ENCODE measurements at places on chromosomes 12 and 14.

GRCh38 chr12:93514853-93515252 lies 47.5 kb downstream of the MRPL42 start:
- DNase-seq, result no peak

DNA sequence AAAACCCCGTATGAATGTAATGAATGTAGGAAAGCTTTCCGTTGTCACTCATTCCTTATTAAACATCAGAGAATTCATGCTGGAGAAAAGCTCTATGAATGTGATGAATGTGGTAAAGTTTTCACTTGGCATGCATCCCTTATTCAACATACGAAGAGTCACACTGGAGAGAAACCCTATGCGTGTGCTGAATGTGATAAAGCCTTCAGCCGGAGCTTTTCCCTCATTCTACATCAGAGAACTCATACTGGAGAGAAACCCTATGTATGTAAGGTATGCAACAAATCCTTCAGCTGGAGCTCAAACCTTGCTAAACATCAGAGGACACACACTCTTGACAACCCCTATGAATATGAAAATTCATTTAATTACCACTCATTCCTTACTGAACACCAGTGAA lies 23.8 kb downstream of the ZNF891 start:
- no peak for DNase-seq

GRCh38 chr14:54746019-54746418 lies 156.6 kb downstream of the GCH1 start:
- DNase-seq, result no peak

DNA sequence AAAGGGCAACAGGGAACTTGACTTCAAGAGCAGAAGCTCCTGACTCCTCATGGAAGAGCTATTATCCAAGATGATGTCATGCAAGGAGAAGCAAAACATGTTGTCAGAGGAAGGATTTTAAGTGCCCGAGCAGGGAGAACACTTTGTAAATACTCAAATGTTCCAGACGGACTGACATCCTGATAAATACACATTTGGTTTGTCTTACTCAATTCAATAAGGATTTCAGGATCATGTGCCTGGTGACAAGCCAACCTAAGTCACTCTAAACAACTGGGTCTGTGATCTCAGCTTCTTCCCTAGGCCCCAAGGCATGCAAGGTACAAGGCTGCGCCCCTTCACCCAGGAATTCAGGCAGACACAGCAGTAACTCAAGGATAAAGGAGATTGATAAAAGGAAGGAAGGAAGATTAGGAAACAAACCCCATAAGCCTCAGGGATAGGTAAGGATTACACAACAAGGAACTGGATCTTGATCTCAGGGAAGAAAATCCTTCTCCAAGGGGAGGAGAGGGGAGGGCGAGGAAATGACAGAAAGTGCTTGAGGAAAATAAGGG lies 26.8 kb upstream of the CEBPE start:
- no peak for DNase-seq

DNA sequence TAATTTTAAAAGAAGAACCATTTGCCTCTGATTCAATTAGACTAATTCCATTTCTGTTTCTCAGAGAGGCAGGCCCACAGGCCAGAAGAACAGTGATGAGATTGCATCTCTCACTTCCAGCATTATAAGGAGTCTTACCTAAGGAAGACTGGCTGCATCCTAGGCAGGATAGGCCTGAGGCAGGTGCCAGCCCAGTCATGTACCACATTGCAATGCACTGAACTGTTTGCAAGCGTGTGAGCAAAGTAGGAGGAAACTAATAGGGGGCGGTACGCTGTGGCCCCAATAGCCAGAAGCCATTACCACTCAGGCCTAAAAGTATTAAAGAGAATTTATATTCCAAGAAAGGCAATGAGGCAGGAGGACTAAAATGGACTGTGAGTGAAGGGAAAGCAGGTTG lies 12.1 kb upstream of the CNIH1 start:
- no peak for DNase-seq

GRCh38 chr12:45235087-45236025 lies 19.5 kb downstream of the ANO6 start:
- DNase-seq, result no peak

DNA sequence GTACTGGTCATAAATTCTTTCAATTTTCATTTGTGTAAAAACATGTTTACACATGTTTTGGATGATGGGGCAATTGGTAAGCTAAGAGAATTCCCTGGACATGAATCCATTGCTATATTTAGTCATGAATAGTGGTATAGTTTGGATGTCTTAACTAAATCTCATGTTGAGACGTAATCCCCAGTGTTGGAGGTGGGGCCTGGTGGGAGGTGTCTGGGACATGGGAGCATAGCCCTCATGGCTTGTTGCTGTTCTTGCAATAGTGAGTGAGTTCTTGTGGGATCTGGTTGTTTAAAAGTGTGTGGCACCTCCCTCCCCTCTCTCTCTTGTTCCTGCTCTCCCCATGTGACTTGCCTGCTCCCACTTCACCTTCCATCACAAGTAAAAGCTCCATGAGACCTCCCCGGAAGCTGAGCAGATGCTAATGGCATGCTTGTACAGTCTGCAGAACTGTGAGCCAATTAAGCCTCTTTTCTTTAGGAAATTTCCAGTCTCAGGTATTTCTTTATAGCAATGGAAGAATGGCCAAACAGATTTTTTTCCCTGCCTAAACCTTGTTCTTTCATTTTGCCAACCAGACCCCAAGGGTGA lies 33.6 kb downstream of the CTSG start:
- no peak for DNase-seq

All from stimulated activated CD4-positive, alpha-beta T cell treated with anti-CD3 and anti-CD28 coated beads, Interleukin-1b, Interleukin-23, amount 100 ng/mL, for 1 hour (primary cell).